ENCODE measurements at places on chromosomes 1 and 21. TPM values are rescaled to one million over a fixed set of nuclear protein-coding genes. Genes with fewer than 3 reads are reported as not detected.

The C1orf185 gene
- total RNA-seq: not detected

The PGLYRP4 gene
- not detected for total RNA-seq

- peak; percentile 75 for DNase-seq
Observed at GRCh38 chr1:39933956-39934941, 20.7 kb upstream of the MFSD2A start.

DNA sequence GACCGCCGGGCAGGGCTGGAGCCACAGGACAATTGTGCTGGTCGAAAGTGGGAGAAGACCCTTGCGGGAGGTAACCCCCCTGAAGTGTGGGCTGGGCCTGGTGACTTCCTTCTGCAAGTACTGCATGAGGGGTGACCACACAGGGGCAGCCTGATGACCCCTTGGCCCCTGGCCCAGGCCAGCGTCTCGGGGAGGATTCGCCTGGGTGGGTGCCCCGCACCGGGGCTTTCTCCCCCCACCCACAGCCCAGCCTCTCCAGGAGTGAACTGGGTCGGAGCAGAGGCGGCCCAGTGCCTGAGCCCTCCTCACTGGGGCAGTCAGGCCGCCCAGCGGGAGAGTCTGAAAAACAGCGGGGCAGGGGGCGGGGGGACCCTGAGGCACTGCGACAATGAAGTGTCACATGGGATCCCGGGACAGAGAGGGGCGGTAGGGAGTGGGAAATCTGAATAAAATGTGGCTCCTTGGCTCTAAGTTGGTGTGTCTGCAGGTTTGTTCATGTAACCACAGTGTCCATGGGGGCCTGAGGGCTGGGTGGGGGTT is 1.6 kb upstream of the DNMT3L start:
- no peak for DNase-seq

DNA sequence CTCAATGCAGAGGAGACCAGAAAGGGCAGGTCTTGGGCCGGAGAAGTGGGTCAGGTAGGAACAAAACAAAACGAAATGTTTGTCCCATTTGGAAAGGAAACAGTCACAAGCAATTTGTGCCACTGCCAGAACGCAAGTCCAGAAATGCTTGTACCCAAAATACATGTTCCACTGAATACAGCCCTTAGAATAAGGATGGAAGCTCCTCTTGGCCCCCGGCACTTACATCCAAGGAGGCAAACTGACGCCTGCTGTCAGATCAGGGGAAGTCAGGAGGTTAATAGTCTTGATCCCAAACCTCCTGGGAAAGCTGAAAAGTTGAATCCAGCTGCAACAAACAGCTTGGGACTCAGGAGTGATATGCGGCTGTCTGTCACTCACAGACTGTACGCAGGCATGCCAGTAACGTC is 75.9 kb upstream of the GALNT2 start:
- DNase-seq: no peak

GRCh38 chr1:63116016-63116415 is 206.4 kb upstream of the FOXD3 start:
- peak; percentile 43 for DNase-seq

GRCh38 chr1:52072291-52072690 is 16.2 kb downstream of the BTF3L4 start:
- DNase-seq: no peak

Measured in M059J (cell line).